ENCODE measurements at places on chromosomes 7 and 10.
A peak's percentile ranks its signal among the peaks of the same experiment; 100 is the strongest.

GRCh38 chr7:8154272-8154671 is 107.7 kb downstream of the ICA1 start:
- DNase-seq: no peak

DNA sequence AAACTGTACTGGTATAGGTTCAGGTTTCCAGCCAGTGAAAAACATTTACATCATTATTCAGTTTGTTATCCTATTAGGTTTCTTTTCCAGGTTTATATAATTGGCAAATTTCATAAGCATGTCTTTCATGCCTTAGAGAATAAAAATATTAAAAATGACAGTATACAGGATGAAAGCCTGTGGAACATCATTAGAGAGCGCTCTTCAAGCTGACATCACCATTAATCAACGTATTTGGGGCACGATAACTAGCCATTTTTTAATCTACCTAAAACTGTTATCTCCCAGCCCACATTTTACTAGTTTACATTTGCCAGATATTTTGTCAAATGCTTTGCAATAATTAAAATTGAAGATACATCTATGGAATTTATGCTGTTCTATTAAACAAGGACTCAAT is 714.1 kb downstream of the CNTNAP2 start:
- DNase-seq: no peak

- DNase-seq: peak; percentile 85
These were observed 55.8 kb downstream of the INPP5A start for GRCh38 chr10:132593389-132593788.

DNA sequence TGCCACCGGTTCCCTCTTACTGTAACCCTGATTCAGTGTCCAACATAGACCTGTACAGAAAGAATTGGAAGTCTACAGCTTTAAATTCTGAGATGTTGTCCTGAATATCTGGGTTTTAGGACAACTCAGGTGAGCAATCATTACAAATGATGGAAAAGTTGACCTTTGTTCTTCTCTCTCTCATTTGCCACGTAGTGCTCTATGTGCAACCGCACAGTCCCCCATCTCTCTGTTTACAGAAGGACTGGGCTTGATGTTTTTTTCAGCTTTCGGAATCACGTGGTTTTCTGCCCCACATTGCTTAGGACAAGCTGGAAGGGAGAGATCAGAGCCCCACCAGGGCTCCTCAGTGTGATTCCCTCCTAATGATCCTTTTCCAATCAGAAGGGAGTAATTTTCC is 22.2 kb downstream of the NEUROD6 start:
- DNase-seq: no peak

- no peak for DNase-seq
These were observed 197.5 kb upstream of the CSTF2T start for GRCh38 chr10:51896849-51897248.

DNA sequence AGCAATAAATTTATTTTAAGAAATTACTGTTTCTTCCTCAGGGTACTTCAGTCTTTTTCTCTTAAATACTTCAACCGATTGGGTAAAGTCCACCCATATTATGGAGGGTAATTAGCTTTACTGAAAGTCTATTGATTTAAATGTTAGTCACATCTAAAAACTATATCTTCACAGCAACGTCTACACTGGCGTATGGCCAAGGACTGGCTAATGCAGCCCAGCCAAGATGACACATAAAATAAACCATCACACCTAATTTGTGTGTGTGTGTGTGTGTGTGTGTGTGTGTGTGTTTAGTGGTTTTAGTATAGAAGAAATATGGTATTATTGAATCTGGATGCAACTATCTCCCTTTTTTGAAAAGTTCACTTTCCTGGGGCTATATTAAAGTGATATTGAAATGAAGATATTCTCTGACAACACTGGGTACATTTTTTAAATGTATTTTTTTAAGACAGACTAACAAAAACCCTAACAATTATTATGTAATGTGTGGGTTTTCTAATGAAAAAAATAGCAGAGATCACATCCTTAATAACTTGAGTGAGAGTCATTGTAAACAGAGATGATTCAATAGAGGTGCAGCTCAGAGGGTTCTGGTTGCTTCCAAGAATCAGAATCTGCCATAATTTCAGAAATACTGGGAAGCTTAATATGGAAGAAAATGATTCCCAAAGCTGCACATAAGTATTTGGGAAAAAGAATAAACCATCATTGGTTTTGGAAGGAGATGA is 584.2 kb upstream of the MBL2 start:
- no peak for DNase-seq

DNA sequence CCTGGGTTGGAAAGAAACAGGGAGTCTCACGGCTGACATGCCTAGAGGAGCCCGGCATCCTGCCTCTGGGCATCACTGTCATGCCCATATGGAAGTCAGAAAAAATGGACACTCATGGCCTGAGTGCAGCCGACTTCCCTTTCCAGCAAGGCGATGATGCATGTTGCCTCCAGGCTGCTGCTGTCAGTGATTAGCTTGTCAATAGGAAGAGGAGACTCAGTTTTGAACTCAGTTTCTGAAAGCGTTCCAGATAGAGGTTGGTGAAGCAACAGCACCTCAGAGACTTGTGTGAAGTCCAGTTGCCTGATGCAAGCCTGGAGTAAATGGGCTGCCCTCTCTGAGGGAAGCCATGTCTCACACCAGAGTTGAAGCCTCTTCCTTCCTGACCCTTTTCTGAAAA is 148.4 kb downstream of the TPST1 start:
- DNase-seq: no peak

DNA sequence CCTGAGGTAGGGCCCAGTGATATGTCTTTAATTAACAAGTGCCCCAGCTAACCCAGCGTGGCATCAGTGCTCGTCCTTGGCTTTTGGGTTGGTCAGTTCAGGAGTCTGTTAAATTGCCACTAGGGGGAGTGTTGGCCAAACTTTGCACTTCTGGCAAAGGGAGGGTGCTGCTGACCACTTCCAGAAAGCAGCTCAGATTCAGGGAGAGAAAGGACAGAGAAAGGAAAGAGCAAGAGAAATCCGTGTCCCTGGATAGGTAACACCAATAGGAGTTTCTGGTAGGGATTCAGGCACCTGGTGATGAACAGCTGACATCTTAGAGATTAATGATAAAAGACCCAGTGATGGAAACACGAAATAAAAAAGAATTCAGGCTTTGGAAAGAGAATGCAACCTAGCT is 243.1 kb upstream of the AOAH start:
- DNase-seq: peak; percentile 34

- no peak for DNase-seq
These were observed 582.4 kb downstream of the SUGCT start for GRCh38 chr7:40717242-40717641.

DNA sequence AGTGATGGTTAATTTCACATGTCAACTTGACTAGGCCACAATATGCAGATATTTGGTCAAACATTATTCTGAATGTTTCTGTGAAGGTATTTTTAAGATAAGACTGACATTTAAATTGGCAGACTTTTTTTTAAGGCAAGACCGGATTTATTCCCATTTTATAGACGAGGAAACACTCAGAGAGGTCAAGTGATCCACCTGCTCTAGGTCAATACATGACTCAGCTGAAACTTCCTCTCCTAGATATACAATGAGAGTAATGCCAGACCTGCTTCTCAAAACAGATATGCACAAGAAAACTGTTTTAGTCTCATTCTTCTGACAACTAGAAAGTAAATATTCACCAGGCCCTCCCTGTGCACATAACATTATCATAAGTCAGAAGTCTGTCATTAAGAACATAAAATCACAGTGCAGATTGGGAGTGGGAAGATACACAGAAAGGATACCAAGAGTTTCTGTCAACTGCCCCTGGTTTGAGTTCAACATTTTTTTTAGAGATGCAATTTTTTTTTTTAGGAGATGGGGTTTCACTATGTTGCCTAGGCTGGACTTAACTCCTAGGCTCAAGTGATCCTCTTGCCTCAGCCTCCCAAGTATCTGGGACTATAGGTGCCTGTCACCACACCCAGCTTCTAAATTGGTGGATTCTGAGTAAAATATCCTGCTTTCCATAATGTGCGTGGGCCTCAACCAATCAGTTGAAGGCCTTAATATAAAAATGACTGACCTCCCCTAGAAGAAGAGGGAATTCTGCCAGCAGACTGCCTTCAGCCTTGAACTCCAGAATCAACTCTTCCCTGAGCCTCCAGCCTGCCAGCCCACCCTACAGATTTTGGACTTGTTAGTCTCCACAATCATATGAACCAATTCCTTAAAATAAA is 121.4 kb downstream of the ZFAND4 start:
- no peak for DNase-seq

- DNase-seq: peak; percentile 59
These were observed 605 bp upstream of the NFKB2 start for GRCh38 chr10:102394801-102395399.

DNA sequence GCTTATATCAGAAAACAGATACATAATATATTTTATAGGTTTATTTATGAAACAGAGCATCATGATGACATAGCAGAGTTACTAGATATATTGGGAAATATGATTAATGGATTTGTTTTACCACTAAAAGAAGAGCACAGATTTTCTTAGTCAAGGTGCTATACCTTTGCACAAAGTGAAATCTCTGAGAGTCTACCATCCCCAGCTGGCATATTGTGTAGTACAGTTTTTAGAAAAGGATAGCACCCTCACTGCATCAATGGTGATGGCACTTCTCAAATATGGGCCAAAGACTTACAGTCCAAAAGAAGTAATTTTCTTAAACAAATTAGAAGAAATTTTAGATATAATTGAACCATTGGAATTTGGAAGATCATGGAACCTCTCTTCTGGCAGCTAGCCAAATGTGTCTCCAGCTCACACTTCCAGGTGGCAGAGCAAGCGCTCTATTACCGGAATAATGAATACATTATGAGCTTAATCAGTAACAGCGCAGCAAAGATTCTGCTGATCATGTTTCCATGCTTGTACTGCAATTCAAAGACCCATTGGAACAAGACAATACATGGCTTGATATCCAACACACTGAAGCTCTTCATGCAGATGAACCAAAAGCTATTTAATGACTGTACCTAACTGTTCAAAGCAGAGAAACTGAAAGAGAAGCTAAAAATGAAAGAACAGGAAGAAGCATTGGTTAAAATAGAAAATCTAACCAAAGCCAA is 21.9 kb upstream of the CREB3L2 start:
- DNase-seq: peak; percentile 55

DNA sequence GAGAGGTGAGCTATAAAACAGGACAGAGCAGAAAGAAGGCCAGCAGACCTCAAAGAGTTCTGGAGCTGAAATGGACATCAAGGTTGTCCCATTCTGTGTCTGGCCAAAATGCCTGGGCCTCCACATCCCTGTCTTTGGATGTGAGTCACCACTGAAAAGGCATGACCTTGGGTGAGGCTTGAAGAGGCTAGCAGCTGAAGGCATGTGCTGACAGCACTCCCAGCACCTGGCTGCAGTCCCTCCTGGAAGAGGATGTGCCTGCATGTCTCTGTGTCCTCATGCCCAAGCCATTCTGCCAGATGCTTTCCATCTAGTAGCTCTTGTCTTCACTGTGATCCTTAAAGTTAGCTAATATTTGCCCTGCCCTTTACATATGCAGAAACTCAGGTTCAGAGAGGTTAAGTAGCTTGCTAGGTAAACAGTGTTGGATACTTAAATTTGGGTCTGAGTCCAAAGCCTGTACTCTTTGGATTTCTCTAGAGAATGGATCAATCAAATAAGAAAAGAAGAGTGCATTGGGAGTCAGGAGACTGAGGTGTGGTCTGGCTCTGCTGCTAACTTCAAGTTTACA is 35.8 kb downstream of the HECW1 start:
- DNase-seq: no peak

DNA sequence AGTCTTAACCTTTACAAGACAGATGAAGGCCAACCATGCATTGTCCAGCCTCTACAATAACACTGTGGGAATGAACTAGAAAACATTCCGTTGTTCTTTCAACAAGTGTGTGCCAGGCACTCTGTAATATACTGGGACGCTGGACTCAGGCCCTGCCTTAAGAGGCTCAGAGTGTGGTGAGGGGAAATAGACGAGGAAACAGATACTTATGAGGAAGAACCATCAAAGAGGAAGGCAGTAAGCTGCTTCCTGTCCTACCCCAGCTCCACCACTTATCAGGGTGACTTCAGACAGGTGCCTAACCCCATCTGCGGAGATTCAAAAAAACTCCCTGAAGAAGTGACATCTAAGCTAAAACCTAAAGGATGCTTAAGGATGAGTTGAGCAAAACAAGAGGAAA is 8.9 kb upstream of the TRIM8 start:
- DNase-seq: no peak

Measured in GM10248 (cell line).